ENCODE measurements at places on chromosomes 12 and 14.

DNA sequence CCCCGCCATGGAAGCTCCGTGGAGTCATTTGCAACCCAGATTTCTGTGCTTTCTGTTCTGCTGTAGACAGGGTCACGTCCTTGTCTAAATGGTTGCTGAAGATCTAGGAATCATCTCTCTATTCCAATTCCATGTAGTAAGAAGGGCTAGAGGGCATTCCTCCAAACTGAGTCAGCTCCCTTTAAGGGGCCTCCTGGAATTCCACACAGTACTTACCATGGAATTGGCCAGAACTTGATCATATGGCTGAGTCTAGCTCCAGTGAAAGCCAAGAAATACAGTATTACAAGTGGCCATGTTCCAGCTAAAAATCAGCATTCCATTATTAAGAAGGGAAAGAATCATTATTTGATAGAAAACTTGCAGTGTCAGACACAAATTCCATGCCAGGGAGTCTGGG is 171.9 kb downstream of the PRKCH start:
- no peak for DNase-seq

- DNase-seq = no peak
Measured at GRCh38 chr14:54453252-54453651, 12.1 kb upstream of the CNIH1 start.

DNA sequence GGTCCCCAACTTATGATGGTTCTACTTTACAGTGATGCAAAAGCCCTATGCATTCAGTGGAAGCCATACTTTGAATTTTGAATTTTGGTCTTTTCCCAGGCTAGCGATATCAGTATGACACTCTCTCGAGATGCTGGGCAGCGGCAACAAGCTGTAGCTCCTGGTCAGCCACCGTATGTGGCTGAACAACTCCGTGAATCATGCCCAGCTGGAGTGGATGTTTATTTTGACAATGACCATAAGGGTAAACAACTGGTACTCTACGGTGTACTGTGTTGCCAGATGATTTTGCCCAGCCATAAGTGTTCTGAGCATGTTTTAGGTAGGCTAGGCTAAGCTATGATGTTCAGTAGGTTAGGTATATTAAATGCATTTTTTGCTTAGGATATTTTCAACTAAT is 8.2 kb upstream of the ZNF410 start:
- no peak for DNase-seq

DNA sequence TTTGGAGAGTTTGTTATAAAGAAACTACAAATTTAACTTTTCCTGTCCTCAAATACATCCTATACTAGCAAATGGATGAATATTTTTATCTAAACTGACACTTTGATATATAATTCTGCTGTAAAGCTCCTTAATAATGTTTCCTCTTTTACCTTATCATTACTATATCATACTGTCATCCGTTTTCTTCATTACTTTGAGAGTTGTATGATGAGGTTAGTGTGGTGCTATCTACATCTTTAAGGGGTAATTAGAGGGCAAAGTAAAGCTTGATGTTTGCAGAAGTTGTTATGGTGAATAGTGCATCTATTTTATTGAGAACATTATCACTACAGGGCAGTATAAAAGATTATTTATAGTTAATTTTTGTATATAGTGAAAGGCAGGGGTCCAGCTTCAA is 36.1 kb downstream of the LIN7A start:
- DNase-seq = no peak

GRCh38 chr12:30806989-30807694 is 52.4 kb upstream of the CAPRIN2 start:
- no peak for DNase-seq
